ENCODE measurements at places on chromosomes 4 and X.

DNA sequence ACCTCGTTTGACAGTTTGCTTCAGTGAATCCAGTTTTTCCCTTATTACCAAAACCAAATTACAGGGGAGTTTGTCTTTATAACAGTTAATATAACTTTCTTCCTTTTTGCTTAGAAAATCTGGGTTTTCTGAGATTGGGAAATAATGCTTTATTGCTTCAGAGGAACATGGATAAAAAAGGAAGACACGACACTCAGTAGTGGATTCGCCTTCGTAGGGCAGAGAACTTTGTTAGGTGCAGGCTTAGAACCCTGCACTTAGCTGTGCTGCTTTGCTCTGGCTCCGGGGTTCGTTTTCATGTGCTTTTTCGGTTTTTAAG, 188.2 kb downstream of the SOWAHB start:
- DNase-seq: no peak

- no peak for DNase-seq
These were observed 336.6 kb upstream of the MAD2L1 start for GRCh38 chr4:120403296-120403695.

- no peak for DNase-seq
These were observed 32.8 kb downstream of the CLDN22 start for GRCh38 chr4:183287309-183287659.

GRCh38 chr4:67743194-67743593, 11.0 kb downstream of the GNRHR start:
- DNase-seq: no peak

GRCh38 chr4:67659065-67659464, 41.9 kb downstream of the UBA6 start:
- DNase-seq: no peak
